ENCODE measurements at places on chromosomes 1 and 21. TPM values are rescaled to one million over a fixed set of nuclear protein-coding genes. Genes with fewer than 3 reads are reported as not detected.

Gene DEGS1
- 56.3 TPM for total RNA-seq

Gene TAS1R3
- total RNA-seq = 0.38 TPM

Gene RNF207
- 54.7 TPM for total RNA-seq

Gene CDC20
- total RNA-seq = 84.3 TPM

Gene IFNLR1
- total RNA-seq = 5.3 TPM

Gene SAMSN1
- total RNA-seq = 86.4 TPM

Gene BTBD8
- total RNA-seq = 1.0 TPM

Gene GNG4
- 77.2 TPM for total RNA-seq

Gene SLFNL1
- 0.14 TPM for total RNA-seq

DNA sequence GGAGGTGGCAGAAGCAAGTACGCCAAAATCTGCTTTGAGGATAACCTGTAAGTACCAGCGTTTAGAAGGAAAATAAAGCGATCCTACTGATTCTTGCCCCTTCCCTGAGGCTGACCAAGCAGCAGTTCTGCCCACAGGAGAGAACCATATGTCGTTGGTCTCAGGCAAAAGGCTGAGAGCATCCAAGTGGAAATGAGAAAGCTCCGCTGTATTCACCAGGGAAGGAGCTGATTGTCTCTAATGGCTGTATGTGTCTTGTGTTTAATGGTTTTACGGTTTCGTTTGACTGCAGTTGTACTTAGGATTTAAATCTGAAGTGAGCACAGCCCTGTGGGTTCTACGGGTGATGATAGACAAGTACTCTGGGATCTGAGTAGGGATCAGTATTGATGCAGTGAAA lies 21.9 kb downstream of the FAM3B start:
- no peaks in the 10 kb centered on the region for H3K4me1 ChIP-seq
- DNase-seq = no peak
- peaks cover 23% of the 10 kb centered on the region for H3K27me3 ChIP-seq
- H3K36me3 ChIP-seq = no peaks in the 10 kb centered on the region
- H3K4me3 ChIP-seq = no peak overlapping the region
- no peak overlapping the region for H3K27ac ChIP-seq

DNA sequence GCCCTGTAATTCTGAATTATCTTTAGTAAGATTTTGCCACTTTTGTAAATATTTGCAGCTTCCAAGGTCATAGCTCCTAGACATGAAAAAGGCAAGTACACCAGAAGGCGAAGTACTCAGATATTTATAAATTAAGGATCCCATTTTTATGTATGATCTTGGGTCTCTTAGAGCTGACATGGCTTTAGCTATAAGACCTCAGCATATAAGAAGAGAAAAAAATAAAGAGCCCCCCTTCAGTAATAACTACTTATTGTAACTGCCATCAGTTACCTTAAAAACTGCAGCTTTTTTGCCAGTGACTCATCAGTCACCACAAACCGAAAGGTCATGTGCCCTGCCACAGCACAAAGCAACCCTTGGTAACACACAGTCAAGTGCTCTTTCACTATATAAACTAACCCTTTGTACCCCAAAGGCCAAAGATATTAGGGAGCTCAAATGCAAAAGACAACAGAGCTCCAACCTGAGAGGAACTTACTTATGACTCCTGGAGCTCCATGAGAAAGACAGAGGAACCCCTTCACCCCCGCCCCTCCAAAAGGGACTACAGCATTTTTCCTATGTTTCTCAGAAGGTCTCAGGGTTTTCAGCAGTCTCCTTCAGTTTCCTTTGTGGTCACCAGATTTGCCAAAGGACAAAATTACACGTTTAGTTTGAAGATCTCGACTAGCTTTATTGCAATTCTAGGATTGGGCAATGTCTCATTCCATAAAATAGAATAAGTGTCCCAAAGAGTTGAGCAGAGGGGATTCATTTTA lies 219.8 kb upstream of the DUSP10 start:
- peak overlapping the region; percentile 29 for H3K4me3 ChIP-seq
- H3K36me3 ChIP-seq = no peaks in the 10 kb centered on the region
- peak; percentile 84 for DNase-seq
- H3K4me1 ChIP-seq = peaks cover 18% of the 10 kb centered on the region

DNA sequence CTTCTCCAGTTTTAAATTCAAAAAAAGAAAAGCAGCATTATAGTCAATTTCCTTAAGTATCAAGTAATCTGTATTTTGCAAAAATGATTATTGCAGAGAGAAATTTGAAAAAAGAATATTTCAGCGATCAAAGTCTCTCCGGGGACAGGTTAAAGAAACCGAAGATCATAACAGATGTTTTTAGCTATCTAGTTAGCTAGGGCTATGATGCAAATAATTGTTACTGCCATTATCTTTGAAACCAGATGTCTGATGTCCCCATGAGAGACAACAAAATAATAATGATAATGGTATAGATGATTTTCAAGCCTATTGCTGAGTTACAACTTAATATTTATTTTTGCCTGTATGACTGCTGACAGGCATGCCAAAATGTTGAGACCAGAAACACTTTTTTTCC lies 1326.0 kb downstream of the PLA2G4A start:
- H3K27ac ChIP-seq = no peak overlapping the region
- H3K36me3 ChIP-seq = no peaks in the 10 kb centered on the region
- H3K27me3 ChIP-seq = no peaks in the 10 kb centered on the region
- DNase-seq = no peak
- H3K4me3 ChIP-seq = no peak overlapping the region

DNA sequence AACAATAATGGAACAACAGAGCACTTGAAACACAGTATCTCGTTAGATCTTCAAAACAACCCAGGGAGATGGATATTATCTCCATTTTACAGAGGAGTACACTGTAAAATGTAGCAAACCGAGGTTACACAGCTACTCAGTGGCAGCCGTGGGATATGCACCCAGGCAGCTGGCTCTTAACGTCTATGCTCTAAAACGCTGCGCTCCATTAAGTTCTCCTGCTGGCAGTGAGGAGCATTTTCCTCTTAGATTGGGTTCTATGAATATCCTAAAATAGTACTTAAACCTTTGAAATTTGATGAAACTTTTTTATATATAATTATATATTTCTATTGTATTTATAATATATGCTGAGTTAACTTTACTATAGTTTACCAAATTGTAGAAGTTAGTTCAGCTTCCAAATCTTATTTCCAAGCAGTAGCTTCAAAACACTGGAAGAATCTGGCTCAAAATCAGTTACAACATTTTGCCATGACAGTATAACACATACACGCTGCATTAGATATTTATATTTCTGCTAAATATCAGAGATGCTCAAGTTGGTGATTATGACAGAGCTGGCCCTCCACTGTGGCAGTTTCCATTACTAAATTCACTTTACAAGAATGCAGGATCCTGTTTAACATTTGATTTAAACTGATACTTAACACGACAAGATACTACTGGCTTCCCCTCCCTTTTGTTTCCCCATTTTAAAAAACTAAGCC lies 49.5 kb downstream of the TGFBR3 start:
- no peak for DNase-seq
- no peak overlapping the region for H3K27ac ChIP-seq
- H3K4me1 ChIP-seq = peaks cover 3% of the 10 kb centered on the region
- no peaks in the 10 kb centered on the region for H3K36me3 ChIP-seq

DNA sequence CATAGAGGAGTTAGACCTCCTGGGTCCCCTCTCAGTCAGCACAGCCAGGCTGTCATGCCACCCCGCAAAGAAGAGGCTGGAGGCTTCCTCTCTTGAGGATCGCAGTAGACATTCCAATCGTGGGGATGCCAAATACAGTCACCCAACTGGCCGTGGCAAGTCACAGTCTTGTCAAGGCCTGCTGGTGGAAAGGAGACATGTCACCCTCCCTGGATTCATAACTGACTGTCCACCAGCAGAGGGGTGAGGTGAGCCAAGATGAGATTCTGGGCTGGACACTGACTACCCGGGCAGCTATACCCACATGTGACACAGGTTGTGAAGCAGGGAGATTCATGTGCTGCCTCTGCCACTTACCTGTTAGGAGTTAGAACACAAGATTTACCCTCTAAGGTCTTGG lies 123.5 kb upstream of the NGF start:
- H3K4me3 ChIP-seq = no peak overlapping the region
- no peaks in the 10 kb centered on the region for H3K4me1 ChIP-seq
- no peak overlapping the region for H3K27ac ChIP-seq
- no peak for DNase-seq
- H3K36me3 ChIP-seq = no peaks in the 10 kb centered on the region
- no peaks in the 10 kb centered on the region for H3K27me3 ChIP-seq

DNA sequence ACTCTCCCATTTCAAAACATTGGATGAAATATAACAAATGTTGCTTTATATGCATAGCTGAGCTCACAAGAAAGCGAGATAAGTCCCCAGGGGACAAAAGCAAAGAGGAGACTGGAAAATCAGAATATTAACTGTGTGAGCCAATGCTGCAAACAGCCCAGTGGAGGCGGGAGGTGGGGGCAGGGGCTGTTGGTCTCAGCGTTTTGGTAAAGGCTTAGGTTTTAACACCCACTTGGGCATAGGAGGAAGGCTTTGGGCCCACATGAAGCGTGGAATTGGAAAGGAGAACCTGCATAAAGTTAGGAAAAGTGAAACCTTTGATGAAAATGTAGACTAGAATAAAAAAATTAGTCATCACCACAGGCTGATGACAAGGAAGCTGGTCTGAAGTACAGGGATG lies 30.2 kb upstream of the SMIM12 start:
- no peak for DNase-seq
- peaks cover 29% of the 10 kb centered on the region for H3K27me3 ChIP-seq
- no peak overlapping the region for H3K27ac ChIP-seq
- no peak overlapping the region for H3K4me3 ChIP-seq

DNA sequence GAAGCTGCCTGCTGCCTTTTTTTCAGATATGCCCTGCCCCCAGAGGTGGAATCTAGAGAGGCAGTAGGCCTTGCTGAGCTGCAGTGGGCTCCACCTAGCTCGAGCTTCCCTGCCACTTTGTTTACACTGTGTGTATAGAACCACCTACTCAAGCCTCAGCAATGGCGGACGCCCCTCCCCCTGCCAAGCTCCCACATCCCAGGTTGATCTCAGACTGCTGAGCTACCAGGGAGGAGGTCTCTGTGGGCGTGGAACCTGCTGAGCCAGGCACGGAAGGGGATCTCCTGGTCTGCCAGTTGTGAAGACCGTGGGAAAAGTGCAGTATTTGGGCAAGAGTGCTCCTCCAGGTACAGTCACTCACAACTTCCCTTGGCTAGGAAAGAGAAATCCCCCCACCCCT lies 65.1 kb downstream of the MSH4 start:
- no peak overlapping the region for H3K4me3 ChIP-seq
- H3K27me3 ChIP-seq = peaks cover 2% of the 10 kb centered on the region
- no peak for DNase-seq
- no peaks in the 10 kb centered on the region for H3K36me3 ChIP-seq

- H3K4me3 ChIP-seq = no peak overlapping the region
- H3K27me3 ChIP-seq = no peaks in the 10 kb centered on the region
- H3K36me3 ChIP-seq = no peaks in the 10 kb centered on the region
- H3K4me1 ChIP-seq = peaks cover 4% of the 10 kb centered on the region
- H3K27ac ChIP-seq = no peak overlapping the region
Observed at GRCh38 chr1:59401581-59401980, 104.7 kb downstream of the FGGY start.

- no peak overlapping the region for H3K27ac ChIP-seq
- DNase-seq = no peak
- H3K4me3 ChIP-seq = no peak overlapping the region
- no peaks in the 10 kb centered on the region for H3K27me3 ChIP-seq
- no peaks in the 10 kb centered on the region for H3K36me3 ChIP-seq
Observed at GRCh38 chr1:30451532-30452125, 271.8 kb downstream of the MATN1 start.

DNA sequence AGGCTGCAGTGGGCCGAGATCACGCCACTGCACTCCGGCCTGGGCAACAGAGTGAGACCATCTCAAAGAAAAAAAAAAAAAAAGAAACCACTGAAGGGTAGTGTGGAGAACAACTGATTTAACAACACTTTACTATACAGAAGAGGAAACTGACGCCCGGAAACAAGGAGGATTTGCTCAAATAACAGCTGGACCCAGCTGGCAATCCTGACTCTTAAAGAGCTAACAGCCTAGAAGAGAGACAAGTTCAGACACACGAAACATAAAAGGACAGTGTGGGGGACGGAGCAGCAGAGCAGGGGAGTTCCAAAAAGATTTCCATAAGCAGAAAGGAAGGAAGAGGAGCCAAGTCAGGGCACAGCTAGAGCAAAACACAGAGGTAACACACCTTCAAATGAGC lies 4.4 kb downstream of the ECHDC2 start:
- no peak for DNase-seq
- H3K27ac ChIP-seq = no peak overlapping the region
- no peaks in the 10 kb centered on the region for H3K27me3 ChIP-seq

GRCh38 chr1:219433001-219433400 lies 179.9 kb downstream of the ZC3H11B start:
- no peaks in the 10 kb centered on the region for H3K36me3 ChIP-seq
- H3K27ac ChIP-seq = no peak overlapping the region
- no peak for DNase-seq
- H3K4me3 ChIP-seq = no peak overlapping the region
- H3K27me3 ChIP-seq = no peaks in the 10 kb centered on the region

GRCh38 chr21:39597595-39597994 lies 15.1 kb upstream of the B3GALT5 start:
- H3K4me1 ChIP-seq = no peaks in the 10 kb centered on the region
- no peak overlapping the region for H3K4me3 ChIP-seq
- no peak overlapping the region for H3K27ac ChIP-seq
- no peak for DNase-seq

- no peaks in the 10 kb centered on the region for H3K36me3 ChIP-seq
- peaks cover 4% of the 10 kb centered on the region for H3K4me1 ChIP-seq
- H3K27ac ChIP-seq = no peak overlapping the region
- DNase-seq = no peak
Observed at GRCh38 chr1:153387001-153387400, 3.9 kb downstream of the S100A8 start.

DNA sequence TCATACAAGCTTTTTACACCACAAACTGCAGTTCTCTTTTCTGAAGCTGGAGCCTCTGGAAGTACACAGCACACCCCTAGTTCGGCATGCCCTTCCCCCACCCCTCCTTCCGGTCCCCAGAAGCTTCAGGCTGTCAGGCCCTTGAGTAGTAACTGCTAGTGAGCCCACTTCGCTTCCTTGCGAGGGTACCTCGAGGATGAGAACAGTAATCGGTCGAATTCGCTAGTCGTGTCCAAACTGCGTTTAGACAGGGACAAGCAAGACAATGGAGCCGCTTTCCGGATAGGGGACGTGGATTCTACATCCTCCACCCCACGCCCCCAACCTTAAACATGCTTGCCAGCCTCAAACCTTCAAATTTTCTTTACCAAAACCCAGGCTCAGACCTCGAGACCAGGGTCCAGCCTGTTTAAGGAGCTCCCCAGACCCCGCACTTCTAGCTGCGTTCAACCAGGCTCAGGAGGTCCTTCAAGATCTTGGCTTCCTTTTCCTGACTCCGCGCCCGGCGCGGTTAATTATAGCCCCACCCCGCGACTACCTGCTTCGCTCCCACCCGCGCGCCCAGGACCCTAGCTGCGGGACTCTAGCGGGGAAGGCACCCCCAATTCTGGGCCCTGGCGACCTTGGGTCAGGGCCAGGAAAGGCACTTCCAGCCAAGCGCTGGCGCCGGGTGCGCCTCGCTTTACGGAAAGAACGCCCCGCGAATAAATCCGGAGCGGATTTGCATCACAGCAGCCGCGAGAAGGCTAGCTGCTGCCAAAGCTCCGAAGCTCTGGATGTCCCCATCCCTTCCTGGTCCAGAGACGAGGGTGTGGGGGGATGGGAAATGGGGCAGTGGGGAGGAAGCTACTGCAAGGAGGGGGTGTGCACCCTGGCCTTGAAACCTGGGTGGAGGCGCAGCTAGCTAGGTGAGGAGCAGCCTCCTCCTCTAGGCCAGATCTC lies 8.1 kb upstream of the TSPAN1 start:
- H3K4me3 ChIP-seq = peak overlapping the region; percentile 86
- no peaks in the 10 kb centered on the region for H3K36me3 ChIP-seq
- DNase-seq = peak; percentile 81

- H3K36me3 ChIP-seq = no peaks in the 10 kb centered on the region
- H3K27ac ChIP-seq = no peak overlapping the region
- DNase-seq = no peak
Observed at GRCh38 chr1:109894823-109895719, 15.6 kb upstream of the CSF1 start.

Measured in activated CD4-positive, alpha-beta T cell treated with anti-CD3 and anti-CD28 coated beads, Interleukin-2, amount 10 ng/mL, durations not matched to agents 24 days and 14 days (primary cell).